ENCODE measurements at places on chromosomes 7 and 10.

- peak; percentile 90 for DNase-seq
Measured at GRCh38 chr10:100341953-100342626, 4.9 kb upstream of the SCD start.

- DNase-seq, result no peak
Measured at GRCh38 chr7:7681936-7682329, 36.5 kb downstream of the RPA3 start.

DNA sequence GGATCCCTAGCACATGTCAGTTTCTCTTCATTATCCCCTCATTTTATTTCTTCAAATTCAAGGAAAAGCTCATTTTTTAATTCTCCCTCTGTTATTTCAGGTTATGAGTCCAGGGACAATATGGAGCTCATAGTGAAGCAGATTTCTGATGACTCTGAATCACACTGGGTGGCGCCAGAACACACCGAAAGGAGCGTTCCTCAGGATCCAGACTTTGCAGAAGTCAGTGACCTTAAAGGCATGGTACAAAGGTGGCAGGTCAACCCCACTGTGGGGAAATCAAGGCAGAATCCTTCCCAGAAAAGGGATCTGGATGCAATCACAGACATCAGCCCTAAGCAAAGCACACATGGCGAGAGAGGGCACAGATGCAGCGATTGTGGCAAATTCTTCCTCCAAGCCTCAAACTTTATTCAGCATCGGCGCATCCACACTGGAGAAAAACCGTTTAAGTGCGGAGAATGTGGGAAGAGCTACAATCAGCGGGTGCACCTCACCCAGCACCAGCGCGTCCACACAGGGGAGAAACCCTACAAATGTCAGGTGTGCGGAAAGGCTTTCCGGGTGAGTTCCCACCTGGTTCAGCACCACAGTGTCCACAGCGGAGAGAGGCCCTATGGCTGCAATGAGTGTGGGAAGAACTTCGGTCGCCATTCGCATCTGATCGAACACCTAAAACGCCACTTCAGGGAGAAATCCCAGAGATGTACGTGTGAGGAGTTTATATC is 21.4 kb downstream of the ZKSCAN5 start:
- peak; percentile 30 for DNase-seq

- no peak for DNase-seq
Measured at GRCh38 chr10:79019441-79020014, 49.2 kb upstream of the ZMIZ1 start.

DNA sequence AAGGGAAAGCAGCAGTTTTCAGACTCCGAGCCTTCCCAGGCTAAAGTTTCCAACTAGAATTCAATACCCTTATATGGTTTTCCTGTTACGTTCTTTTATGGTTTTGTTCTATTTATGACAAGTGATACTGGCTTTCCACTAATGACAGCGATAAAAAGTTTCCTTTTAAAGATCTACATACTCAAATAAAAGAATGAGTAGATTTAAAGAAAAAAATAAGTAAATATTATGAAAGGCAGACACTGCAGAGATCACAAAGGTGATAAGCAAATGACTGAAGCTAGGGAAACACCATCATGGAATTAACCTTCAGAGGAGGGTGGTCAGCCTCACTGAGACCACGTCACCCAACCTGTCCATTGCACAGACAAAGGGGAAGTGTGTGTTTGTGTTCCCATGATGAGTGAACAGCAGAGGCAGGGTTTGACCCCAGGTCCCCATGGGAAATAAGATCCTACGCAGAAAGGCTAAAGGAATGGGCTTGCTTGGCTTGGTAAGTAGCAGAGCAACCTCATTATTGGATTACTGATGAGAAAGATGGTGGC is 4.0 kb downstream of the VSIR start:
- no peak for DNase-seq

Data from T47D (cell line).